Activated T-cell treated with anti-CD3 and anti-CD28 coated beads, Interleukin-2, amount 50 U/mL, for 1 hour (primary cell): ENCODE measurements at places on chromosomes 1 and 21.

GRCh38 chr1:30982937-30983336 lies 74.4 kb upstream of the SDC3 start:
- DNase-seq: no peak

DNA sequence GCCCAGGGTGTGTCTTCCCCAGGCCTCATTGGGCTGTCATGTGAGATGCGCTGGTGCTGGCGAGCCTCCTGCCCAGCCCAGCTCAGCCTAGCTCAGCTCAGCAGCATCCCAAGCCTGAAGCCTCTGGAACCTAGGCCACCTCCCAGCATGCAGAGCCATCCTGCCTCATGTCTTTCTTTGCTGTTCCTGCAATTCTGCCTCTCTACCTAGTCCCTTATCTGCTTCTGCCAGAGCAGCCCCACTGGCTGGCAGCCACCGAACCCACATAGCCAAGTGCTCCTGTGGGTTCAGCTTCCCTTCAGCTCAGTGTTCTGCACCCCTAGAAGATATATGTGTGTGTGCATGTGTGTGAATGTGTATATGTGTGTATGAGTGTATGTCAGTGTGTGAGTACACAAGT lies 291.5 kb upstream of the VAMP3 start:
- no peak for DNase-seq

DNA sequence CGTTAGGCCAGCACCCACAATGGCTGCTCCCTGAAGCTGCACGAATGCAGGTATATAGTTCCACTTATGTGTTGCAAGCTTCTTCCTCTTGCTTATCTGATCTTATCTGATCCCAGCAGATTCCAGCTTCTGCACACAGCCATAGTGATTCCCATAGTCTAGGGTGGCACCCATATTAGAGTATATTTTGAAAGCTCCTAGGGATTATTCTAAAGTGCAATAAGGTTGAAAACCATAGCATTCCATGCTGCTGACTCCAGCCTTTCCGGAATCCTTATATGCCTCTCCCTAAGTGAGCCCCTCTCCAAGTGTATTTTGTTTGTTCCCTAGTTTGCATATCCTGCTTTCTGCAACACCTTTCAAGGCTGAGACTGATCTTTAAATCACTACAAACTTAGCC lies 432.0 kb downstream of the SETD4 start:
- no peak for DNase-seq

GRCh38 chr1:41098730-41099460 lies 77.4 kb upstream of the SLFNL1 start:
- no peak for DNase-seq

DNA sequence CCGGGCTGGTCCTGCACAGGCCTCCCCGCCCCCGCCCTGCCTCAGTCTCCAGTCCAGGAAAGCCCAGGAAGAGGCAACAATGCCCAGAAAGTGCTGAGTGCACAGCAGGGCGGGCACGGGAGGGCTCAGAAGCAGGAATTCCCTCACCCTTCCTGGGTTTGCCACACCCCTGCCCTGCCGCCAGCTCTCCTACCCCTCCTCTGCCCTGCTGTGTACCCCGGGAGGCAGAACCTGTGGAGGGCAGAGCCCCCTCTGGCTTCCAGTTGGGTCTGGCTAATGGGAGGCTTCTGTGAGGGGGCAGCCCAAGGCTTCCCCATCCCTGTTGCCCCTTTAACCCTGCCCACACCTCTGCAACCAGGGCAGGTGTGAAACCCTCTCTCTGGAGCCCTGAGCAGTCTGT lies 47.5 kb upstream of the CSF3R start:
- DNase-seq: no peak

DNA sequence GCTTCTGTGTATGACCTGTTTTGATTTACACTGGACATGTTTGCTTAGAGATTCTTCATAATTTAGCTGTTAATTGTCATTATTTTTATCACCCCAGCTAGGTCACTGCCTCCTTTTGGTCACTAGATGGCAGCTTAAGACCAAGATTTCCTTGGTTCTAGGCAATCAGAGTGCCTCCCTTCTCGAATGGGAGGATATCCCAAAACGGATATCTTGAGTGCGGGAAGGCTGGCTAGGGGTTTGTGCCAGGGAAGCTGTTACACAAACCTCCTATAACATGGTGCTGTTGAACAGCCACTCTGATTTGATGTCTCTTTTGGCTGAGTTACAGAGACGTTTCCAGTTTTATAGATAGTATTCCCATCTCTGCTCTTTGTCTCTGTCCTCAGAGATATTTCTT lies 283.5 kb downstream of the S1PR1 start:
- no peak for DNase-seq

GRCh38 chr1:203442821-203443220 lies 32.8 kb upstream of the PRELP start:
- DNase-seq: no peak

- no peak for DNase-seq
Observed at GRCh38 chr1:54982739-54983138, 2.3 kb downstream of the TMEM61 start.

DNA sequence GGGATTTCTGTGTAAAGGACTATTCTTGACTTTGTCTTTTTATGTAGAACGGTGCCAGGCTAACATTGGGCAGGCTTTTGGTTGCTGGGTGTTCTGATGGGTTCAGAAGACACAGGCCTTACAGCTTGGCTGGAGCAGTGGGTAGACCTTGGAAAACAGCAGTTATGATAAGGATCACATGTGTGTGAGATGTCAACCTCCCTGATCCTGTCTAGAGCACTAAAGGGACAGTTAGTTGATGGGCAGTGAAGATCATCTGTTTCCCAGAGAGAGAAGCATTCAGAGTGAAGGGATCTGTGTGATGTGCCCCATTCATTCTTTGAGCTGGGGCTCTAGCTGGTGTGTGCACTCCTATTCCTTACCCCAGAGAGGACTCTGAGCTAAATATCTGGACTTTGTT lies 88.0 kb downstream of the NOS1AP start:
- no peak for DNase-seq

- no peak for DNase-seq
Observed at GRCh38 chr1:40197656-40198055, 36.5 kb downstream of the RLF start.

DNA sequence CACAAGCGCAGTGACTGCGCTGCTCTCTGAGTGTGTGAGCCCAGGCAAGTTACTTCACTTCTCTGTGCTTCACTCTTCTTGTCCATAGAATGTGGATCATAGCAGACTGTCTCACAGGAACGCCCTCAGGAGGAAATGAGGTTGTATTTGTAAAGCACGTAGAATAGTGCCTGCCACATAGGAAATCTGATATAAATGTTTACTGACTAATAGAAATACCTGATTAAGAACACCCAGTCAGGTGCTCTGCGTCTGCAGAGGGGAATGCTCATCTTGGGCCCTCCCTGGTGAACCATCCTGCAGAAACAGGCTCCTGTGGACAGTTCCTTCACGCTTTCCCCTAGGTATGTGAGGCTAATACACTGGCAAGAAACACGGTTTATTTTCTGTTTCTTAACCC lies 100.3 kb downstream of the BEND5 start:
- no peak for DNase-seq

GRCh38 chr1:17403081-17403480 lies 31.1 kb downstream of the PADI6 start:
- no peak for DNase-seq

GRCh38 chr1:225961659-225962439 lies 20.8 kb upstream of the LEFTY2 start:
- no peak for DNase-seq

DNA sequence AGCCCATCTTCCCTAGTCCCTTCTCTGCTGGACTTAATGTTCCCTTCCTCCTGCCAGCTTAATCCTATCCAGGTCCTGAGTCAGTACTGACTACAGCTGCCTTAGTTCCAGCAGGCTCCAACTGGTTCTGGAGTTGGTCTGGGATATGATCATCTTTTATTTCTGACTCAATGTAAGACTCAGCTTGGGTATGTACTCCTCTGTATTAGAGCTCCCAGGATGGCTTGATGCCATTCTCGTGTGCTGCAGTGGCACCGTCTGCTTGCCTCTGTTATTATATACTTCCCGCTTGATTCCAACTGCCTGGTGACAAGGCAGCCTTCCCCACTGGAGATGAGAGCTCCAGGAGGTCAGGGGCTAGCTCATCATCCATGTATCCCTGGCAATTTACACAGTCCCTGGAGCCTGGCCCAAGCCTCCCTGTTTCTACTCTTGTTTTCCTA lies 164.4 kb upstream of the DPT start:
- no peak for DNase-seq

- peak; percentile 0 for DNase-seq
Observed at GRCh38 chr1:25705699-25706098, 89.1 kb downstream of the MAN1C1 start.

DNA sequence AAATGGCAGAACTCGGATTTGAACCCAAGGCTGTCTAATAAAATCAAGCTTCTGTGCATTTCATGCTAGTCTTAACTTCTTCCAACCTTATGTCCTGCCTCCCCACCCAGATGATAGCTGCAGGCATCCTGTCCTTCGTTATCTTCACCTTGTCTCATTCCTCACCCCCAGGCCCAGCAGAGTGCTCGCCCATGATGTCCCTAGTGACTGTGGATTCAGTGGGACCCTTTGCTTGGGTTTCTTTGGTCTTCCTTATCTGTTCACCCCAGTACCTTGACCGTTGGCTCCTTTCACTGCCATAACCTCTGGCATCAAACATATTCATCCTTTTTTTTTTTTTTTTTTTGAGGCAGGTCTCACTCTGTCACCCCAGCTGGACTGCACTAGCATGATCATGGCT lies 5.6 kb upstream of the BSDC1 start:
- DNase-seq: no peak

DNA sequence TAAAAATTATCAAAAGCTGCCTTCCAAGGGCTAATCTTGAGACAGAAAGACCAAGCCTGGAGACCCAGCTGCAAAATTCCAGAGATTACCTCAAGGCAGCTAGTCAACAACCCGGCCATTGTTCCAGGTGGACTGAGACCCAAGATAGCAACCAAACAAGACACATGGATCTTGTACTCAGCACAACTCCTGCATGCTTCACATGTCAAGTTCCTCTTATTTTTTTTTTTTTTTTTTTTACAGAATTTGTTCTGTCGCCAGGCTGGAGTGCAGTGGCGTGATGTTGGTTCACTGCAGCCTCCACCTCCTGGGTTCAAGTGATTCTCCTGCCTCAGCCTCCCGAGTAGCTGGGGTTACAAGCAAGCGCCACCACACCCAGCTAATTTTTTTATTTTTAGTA lies 40.1 kb downstream of the CD2 start:
- DNase-seq: no peak

- DNase-seq: no peak
Observed at GRCh38 chr1:61481315-61481715, 243.6 kb downstream of the TM2D1 start.

- DNase-seq: no peak
Observed at GRCh38 chr1:247638781-247639180, 33.4 kb downstream of the OR2G3 start.

GRCh38 chr21:29557931-29558725 lies 259.4 kb downstream of the BACH1 start:
- DNase-seq: no peak

GRCh38 chr1:6329396-6329795 lies 64.2 kb downstream of the ACOT7 start:
- DNase-seq: no peak

DNA sequence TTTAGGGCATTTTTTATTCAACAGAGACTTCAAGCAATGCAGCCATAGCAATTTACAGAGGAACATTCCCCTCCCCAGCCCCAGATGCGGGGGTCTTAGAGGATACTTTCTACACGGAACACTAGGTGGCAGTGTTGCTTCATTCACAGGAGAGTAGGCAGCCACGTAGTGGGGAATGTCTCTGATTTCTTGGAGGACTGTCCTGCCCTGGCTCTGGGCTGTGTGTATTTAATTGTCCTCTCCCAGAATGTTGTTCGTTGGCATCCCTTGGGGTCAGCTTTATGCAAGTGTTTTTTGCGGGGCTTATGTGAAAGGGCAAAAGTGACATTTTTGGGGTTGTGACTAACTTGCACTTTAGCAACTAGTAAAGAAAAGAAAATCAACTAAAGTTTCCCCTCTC lies 96.9 kb downstream of the PAPPA2 start:
- no peak for DNase-seq

DNA sequence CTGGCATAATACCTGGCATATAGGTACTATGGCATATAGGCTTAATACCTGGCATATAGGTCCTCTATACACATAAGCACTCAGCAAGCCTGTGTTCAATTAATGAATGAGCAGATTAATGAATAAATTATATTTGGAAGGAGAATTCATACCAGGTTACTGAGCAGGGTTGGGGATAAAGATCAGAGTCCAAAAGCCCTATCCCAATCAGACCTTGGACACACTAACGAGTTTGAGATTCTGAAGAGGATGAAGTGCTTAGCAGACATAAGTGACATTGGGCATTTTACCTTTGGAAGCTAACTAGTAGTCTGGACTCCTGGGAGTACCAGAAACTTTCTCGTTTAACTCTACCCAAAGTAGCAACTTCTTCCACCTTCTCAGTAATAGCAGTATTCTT lies 63.3 kb upstream of the ARHGAP29 start:
- DNase-seq: no peak

GRCh38 chr1:6248161-6248776 lies 4.3 kb downstream of the HES3 start:
- no peak for DNase-seq

GRCh38 chr1:76240316-76240715 lies 165.8 kb downstream of the ST6GALNAC3 start:
- no peak for DNase-seq

GRCh38 chr21:26170471-26171257 lies at the start of gene APP:
Gene APP (minus strand): TSS chr21:26170770. CDS start chr21:26170620, 150 bp downstream.
- peak; percentile 96 for DNase-seq

GRCh38 chr1:177142791-177143271 lies 21.7 kb downstream of the ASTN1 start:
- no peak for DNase-seq

- no peak for DNase-seq
Observed at GRCh38 chr1:69172003-69173000, 395.4 kb upstream of the LRRC7 start.

DNA sequence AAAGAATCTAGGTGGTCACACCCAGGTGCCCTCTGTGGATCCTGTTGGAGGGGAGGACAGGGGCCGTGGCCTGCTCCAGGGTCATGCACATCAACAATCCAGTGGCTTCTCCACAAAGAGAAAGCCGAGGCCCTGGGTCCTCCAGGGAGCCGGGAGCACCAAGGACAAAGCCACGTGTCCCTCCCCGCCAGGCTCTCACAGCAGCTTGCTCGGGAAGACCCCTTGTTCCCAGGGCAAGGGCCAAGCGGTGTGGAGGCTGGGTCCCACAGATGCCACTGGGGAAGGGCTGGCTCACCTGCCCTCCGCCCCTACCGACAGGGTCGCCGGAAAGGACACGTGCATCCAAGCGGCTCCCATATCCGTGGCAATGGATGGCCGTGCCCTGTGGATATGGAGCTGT lies 192.9 kb upstream of the VAMP3 start:
- no peak for DNase-seq

DNA sequence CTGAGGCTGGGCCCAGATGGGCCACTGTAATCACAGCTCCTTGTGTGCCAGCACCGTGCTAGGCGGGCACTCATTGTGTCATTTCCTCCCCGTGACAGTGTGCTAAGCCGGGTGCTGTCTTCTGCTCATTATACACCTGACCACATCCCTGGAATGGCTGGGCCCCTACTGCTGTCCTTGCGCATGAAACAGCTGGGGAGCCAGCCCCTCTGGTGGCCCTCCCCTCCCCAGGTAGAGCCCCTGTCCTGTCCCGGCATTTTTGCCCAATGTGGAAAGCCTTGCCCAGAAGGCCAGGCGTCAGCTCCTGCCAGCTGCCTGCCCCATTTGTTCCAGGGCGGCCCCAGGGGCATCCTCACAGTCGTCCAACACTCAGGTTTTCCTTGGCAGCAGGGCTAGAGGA lies 107.4 kb upstream of the CASZ1 start:
- no peak for DNase-seq
